ENCODE measurements at places on chromosomes 1 and 21.

DNA sequence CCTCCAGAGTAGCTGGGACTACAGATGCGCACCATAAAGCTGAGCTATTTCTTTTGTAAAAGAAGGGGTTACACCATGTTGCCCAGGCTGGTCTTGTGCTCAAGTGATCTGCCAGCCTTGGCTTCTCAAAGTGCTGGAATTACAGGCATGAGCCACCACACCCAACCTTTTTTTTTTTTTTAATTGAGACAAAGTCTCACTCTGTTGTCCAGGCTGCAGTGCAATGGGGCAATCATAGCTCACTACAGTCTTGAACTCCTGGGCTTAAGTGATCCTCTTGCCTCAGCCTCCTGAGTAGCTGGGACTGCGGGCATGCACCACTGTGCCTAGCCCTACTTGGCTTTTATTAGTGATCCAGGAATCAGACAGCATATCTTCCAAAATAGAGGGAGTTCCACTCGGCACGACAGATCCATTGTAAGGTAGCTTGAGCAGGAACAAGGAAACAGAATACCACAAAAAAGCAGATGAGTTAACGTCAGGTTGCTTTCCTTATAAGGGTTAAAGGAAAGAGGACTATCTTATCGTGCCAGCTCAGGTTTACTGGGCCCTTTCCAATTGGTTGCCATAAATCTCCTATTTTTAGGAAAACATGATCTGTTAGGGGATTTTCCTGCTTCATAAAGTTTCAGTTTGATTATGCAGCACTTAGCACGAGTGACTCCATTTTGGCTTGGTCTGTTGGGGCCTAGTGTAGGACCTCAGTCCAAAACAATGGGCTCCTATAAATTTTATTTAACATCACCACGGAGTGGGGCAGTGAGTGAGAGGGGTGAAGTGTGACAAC, 45.2 kb downstream of the NENF start:
- no peak for DNase-seq

DNA sequence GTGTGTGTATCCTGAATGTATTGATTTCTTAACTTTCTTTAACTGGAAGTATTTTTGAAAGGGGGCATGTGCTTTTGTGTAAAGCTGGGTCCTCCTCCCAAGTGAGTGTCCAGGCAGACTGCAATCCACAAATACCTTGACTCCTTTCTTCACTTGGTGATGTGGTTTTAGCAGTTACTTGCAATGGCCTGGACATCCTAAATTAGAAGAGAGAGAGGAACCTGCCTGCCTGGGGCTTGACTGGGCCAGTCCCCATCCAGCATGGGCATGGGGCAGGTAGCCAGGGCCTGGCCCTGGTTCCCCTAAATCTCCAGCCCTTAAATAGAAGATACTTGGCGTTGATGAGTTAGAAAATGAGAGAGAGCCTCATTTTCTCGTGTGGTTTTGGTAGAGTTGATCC, 159.7 kb downstream of the PGBD5 start:
- DNase-seq, result no peak

DNA sequence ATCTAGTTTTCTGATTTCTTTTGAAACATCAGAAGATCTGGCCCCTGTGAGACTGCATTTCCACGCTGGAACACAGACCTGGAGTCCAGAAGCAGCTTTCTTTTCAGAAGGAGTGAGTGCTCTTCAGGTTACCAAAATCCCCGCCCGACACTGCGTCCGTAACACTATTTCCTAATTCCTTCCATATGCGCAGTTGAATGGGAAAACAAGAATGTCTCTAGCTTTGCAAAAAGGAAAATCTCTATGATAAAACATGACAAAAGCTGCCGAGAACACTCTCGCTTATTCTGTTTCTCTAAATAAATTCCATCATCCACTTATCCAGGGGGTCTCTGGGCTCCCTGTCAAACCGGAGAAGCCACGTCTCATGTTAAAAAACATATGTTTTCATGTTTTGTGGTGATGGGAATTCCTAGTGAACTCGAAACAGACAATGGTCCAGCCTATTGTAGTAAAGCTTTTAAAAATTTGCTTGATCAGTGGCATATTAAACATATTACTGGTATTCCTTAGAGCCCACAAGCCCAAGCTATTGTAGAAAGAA, 67.7 kb downstream of the PLD5 start:
- no peak for DNase-seq

GRCh38 chr1:167472752-167473521, 45.4 kb downstream of the CD247 start:
- DNase-seq, result no peak

DNA sequence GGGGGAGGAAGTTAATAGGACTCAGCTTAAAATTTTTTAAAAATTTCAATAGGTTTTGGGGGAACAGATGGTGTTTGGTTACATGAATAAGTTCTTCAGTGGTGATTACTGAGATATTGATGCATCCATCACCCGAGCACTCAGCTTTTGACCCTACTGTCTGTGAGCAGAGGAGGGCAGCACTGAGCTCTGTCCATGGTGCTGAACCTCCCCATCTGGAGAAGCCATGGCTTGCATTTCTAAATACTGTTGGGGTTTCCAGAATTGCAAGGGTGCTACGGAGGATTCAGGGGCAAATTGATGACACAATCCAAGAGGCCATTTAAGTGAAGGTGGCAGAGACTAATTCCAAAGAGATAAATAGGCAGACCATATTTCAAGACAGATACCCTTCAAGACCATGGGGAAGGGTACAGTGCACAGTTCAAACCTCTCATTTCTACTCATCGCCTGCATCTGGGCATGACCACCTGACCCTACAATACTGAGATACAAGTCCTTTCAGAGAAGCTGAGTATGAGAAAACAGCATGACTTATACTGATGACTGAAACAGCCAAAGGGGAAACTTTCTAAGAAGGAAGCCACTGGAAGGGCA, 17.2 kb downstream of the SYT2 start:
- peak; percentile 31 for DNase-seq

GRCh38 chr1:31101147-31101502, 35.6 kb upstream of the PUM1 start:
- no peak for DNase-seq

- DNase-seq, result peak; percentile 24
These were observed 331.5 kb upstream of the AJAP1 start for GRCh38 chr1:4322881-4323280.

DNA sequence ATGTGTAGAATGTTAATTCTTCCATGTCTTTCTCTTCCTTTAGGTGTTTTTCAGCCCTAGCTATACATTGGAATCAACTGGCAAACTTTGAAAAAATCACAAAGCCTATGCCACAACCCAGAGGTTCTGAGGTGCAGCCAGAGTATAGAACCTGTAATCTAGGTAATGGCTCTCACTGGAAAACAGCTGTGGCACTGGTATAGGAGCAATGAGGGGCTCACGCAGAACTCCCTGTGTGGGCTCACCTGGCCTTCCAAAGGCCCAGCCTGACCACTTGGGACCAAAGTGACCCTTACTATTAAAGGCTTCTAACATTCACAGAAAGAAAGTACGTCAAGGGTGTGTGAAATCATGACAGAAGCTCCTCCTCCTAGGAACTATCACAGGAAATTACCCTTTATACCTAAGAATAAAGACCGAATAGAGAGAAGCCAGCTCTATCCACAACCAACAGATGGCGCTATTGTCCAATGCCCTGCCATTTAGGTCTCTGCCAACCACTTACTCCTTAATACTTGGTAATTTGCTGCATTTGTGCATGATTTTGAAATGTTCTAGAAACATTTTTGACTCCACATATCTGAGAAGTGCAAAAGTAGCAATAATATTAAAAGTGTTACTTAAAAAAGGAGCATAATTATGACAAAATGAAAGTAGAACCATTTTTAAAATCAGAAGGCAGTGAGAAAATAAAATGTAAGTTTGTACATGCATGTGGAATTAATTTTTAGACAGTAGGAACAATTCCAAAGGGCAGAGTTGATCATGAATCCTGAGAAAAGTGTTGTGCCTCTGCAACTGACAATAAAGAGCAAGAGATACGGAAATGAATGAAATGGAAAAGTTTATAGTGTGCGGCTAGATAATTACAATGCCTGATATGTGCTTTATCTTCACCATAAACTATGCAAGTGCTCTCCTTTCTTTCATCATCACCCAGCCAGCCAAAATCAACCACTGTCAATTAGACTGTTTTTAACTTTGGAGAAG, 93.1 kb upstream of the HAO2 start:
- no peak for DNase-seq

DNA sequence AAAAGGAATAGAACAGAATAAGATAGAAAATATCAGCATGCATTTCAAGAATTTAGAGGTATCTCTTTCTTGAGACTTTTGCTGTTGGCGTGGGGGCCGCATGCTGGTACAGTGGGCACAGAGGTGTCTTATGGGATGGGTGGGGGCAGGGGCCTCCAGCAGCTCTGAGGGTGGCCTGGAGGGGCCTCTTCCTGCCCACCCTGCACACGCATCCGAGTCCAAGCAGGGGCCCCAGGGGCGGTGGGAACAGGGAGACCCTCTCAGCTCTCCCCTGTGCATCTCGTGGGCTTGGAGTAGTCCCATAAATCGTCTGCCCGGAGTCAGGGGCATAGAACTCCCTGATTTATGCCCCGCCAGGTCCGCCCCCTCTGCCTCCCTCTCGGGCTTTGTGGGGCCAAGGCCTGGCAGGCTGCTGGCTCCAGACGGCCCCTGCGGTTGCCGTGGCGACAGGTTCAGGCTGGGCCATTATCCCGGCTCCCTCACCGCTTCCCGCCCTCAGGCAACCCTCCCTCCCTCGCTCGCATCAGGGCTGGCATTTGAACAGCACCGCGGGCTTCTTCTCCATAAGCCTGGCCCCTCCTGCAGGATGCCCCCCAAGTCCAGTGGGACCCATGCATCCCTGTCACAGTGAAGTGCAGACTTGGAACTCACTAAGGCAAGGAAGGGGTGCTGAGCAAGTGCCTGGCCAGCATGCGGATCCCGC, 133.2 kb upstream of the ZBTB40 start:
- DNase-seq, result no peak

GRCh38 chr1:172826096-172826741, 167.3 kb downstream of the FASLG start:
- no peak for DNase-seq

DNA sequence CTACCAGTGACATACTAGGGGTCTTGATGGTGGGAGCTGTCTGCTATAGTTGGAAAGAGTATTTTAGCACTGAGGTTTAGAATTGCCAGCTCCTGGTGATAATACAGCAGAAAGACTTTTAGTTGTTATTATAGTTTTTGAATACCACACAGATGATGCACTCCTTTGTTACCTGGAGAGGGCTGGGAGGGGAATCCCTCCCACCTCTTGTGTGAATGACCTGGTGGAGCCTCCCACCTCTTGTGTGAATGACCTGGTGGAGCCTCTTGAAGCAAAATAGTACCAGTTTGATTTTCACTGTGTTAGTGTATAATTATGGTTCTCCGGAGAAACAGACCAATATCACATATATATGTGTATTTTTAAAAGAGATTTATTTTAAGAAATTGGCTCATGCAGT, 3.3 kb downstream of the DISP1 start:
- no peak for DNase-seq

DNA sequence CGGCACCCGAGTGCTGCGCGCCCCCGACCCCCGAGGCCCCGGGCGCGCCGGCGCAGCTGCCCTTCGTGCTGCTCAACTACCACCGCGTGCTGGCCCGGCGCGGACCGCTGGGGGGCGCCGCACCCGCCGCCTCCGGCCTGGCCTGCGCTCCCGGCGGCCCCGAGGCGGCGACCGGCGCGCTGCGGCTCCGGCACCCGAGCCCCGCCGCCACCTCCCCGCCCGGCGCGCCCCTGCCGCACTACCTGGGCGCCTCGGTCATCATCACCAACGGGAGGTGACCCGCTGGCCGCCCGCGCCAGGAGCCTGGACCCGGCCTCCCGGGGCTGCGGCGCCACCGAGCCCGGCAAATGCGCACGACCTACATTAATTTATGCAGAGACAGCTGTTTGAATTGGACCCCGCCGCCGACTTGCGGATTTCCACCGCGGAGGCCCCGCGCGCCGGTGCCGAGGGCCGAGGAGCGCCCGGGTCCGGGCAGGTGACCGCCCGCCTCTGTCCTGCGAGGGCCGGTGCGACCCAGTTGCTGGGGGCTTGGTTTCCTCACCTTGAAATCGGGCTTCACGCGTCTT, 49.0 kb downstream of the SIM2 start:
- no peak for DNase-seq

DNA sequence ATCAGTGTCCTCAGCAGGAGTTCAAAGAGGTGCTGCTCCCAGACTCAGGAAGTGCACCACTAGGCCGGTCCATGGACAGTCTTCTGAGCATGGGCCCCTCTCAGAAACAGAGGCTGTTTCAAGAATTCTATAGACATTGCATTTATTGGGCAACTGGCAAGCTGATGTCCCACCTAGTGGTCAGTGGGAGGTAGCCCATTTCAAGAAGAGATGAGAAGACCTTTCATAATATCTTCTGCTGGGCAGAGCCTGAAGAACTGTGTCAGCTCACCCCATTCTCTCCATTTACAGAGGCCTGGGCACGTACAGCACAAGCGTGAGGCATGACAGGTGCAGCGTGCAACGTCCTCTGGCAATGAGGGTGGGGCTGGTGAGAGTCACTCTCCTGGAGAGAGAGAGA, 216.0 kb downstream of the DYRK1A start:
- peak; percentile 12 for DNase-seq

DNA sequence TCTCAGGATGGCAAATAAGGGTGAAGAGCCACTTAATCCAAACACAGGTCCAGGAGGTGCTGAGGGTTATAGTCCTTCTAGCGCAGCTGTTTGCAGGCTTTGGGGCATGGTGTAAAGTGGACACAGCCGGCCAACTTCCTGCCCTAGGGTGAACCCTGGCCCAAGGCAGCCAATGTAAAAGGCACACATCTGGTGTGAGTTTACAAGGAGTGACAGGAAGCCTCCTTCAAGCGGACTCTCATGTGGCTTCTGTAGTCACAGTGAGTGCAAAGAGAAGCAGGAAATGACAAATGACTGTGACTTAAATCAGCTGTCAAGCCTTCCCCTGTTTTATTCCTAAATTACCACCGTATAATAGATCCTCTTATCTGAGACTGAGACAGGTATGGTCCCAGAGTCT, 213.0 kb downstream of the CRB1 start:
- DNase-seq, result no peak

GRCh38 chr1:101394041-101394440, 157.2 kb downstream of the S1PR1 start:
- DNase-seq, result no peak

GRCh38 chr1:155012776-155013602, 10.4 kb downstream of the ZBTB7B start:
- DNase-seq, result no peak

GRCh38 chr1:39753132-39754025, 14.7 kb downstream of the PPIE start:
- DNase-seq, result no peak

GRCh38 chr1:53585129-53585528, 125.9 kb downstream of the DMRTB1 start:
- DNase-seq, result no peak
